ENCODE measurements at places on chromosomes 2 and 18.

- DNase-seq = no peak
Measured at GRCh38 chr2:241125626-241126025, 23.5 kb upstream of the MTERF4 start.

GRCh38 chr2:227443889-227444568 lies 27.9 kb upstream of the AGFG1 start:
- DNase-seq = no peak

DNA sequence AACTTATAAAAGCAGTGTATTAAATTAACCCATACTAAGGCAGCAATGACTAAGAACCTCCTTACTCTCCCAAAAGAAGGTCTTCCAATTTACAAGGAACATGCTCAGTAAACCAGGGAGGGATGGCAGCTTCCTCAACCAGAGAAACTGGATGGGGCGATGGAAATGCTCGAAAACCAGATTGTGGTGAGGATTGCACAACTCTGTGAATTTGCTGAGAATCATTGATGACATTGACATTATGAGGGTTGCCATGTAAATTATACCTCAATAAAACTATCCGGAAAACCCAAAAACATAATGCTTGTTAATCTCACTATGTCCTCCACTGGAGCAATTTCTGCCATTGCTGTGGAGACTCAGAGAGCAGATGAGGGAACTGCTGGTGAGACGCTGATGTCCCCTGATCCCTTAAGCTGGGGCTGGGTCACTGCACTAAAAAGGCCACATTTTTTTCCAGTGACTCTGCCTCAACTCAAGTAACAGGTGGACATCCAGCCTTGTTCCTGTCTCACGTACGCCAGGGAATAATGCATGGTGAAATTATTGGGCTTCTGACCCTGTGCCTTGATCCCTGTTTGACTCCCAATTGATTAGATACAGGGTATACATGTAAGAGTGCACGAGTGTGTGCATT lies 288.3 kb downstream of the CYP26B1 start:
- DNase-seq = no peak

GRCh38 chr2:141820893-141821292 lies 309.9 kb downstream of the LRP1B start:
- no peak for DNase-seq

GRCh38 chr2:236352761-236353593 lies 88.8 kb upstream of the ASB18 start:
- no peak for DNase-seq

DNA sequence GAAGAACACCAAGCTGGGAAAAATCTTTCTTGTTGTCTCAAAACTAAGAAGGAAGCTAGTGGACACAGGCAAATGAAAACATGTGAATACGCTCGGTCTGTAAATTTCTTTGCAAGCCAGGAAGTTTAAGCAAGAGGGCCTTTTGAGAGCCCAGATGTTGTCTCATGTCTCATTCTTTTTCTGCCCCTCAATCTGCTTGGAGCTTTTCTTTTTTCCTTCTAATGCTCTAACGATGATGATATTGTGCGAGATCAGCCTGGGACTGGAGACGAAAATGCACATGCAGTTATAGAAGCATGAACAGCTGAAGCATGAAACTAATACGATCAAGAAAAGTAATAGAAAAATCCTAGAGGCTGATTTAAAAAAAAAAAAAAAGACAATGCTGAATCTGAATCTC lies 138.6 kb upstream of the CHAC2 start:
- no peak for DNase-seq

DNA sequence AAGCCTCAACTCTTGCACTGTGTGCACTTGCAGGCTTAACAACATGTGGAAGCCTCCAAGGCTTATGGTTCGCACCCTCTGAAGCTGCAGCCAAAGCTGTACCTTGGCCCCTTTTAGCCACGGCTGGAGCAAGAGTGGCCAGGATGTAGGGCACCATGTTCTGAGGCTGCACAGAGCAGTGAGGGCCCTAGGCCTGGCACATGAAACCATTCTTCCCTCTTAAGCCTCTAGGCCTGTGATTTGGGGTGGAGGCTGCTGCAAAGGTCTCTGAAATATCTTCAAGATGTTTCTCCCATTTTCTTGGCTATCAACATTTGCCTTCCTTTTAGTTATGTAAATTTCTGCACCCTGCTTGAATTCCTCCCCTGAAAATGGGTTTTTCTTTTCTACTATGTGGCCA lies 161.9 kb upstream of the SPATS2L start:
- DNase-seq = no peak

- DNase-seq = no peak
Measured at GRCh38 chr18:78724214-78724914, 255.3 kb upstream of the SALL3 start.

All from AG04449 (cell line).